Non-pigmented ciliary epithelial cell (primary cell): ENCODE measurements at places on chromosomes 7 and 10.

DNA sequence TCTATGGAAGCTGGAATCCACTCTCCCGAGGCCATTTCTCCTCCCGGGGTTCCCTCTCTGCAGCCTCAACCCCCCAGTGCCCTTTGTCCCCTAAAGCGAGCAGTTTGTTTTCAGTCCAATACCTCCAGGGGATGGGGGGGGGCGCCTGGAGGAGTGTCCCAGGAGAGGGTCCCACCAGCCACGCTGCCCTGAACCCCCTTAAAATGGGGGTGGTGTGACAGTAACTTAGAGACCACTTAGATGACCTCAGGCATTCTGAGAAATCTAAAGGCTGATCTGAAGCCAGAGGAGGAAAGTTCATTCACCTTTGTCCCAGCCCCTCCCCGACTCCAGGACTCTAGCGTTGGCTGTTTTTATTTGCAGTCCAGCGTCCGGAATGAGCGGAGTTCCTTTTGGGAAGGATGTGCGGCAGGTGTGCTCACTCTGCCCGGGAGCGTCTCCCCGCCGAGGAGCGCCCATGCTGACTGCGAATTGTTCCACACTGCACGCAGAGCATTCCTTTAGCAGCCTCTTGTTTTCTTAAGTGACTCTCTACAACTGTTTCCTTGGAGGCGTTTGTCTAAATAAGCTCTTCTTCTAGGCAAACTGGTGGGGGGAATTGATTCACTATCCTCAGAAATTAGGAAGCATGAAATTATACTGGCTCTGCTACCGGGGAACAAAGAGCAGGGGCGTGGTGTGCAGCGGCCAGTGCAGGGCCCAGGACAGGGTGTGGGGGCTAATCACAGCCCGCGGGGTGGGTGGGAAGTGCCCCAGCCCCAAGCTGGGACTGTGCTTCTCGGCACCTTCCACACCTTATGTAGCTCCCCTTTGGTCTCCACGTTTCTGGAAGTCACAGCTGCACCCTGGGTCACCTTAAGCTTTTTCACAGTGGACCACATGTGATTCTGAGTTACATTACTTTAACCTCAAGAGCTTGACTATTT is 46.3 kb downstream of the SYPL1 start:
- DNase-seq, result no peak

DNA sequence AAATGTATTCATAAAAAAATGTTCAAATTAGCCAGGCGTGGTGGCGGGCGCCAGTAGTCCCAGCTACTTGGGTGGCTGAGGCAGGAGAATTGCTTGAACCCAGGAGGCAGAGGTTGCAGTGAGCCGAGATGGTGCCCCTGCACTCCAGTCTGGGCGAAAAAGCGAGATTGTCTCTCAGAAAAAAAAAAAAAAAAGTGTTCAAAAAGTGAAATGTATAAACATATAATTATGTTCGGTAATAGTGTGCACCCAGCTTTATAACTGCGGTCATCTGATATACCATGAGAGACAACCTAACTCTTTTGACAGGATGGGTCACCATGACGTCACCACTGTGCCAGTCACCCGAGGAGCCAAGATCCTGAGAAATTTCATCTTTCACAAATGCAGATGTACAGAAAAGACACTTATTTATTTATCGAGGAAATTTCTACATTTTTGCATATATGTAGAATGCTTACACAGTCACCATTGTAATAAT is 594 bp upstream of the RP9 start:
- DNase-seq, result no peak

DNA sequence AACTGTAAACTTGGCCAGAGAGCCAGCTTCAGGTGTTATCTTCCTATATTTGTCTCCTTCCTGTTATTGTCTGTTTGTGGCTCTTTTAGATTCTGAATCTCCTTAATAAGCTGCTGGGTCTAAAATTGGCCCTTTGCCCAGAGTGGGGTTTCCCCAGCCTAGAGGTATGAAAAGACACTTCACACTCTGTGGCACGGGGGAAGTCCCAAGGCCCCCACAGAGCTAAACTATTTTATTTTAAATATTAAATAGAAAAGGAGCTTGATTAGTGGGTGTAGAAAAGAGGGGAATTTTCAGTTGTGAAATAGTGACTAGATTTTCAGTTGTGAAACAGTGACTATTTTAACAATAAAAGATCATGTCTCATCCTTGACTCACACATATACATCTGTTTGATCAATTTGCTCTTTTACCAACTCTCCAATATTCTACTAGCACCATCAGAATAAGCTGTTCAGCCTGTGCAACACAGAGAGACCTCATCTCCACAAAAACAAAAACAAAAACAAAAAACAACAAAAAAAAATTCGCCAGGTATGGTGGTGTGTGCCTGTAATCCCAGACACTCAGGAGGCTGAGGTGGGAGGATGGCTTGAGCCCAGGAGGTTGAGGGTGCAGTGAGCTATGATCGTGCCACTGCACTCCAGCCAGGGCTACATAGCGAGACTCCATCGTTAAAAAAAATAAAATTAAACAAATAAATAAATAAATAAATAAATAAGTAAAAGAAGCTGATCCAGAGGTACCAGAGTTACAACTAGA is 24.9 kb upstream of the ADO start:
- no peak for DNase-seq

DNA sequence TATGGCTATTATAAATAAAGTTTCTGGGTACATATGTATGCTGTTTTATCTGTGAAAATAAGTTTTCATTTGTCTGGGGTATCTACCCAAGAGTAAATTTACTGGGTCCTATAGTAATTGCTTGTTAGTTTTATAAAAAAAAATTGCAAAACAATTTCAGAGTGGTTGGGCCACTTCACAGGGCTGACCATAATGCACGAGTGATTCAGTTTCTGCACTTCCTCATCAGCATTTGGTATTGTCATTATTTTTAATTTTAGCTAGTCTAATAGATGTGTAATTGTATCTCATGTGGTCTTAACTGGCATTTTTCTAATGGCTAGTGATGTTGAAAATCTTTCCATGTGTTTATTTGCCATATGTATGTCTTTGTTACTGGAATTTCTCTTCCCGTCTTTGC is 452.4 kb upstream of the AKR1E2 start:
- no peak for DNase-seq

- DNase-seq, result peak; percentile 99
Measured at GRCh38 chr7:18866359-18867036, 250.9 kb downstream of the TWIST1 start.

- no peak for DNase-seq
Measured at GRCh38 chr10:15660990-15661389, 58.7 kb downstream of the ITGA8 start.

DNA sequence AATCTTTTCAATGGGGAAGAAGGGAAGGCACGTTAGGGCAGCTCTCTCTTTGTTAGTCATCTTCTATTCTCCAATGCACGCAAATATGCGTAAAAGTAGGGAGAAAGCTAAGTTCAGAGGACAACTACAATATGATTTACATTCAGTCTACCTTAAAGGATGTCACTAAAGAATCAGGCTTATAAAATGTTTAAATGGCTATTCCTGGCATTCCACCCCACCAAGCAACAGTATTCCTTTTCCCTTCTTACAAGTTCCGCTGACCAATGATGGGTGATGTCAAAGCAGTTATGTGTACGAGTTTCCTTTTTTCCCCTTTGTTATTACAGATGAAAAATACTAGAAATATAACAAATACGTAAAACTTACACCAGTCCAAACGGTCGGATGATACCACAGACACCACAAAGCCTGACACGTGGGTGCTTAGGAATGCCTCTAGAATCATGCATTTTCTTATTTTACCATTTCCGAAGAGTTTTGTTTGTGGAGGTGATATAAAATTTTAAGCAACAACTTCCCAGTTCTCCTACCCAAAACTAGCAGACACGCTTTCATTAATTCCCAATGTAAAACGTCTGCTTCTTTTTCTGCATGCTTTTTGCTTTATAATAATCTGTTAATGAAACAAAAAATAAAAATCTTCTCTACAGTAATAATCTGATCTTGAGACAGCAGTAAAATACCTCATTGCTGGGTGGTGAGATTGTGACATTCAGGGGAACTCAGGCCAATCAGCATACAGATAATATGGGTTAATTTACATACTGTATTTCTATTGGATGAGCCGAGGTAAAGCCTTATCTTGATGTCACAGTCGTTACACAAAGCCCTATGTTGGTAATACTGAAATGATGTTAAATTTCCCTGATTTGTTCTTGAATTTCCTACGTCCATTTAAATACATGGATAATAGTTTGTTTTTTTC is 708 bp upstream of the GPR85 start:
- peak; percentile 71 for DNase-seq

DNA sequence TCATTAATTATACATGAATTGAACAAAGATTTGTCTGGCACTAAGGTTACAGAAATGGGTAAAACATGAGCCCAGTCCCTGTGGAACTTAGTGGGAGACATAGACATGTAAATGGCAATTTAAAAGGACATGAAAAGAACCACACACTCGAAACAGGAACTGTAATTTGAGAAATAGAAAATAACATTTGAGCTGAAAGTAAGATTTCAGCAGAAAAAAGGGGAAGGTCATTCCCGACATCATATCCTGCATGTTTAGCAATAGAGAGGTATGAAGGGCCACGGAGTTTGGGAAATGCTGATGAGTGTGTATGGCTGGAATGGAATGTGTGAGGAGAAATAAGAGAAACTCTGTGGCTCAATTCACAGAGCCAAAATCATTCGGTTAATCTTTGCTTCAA is 175.4 kb upstream of the AHR start:
- DNase-seq, result peak; percentile 71

- no peak for DNase-seq
Measured at GRCh38 chr10:11527691-11528255, 83.7 kb downstream of the USP6NL start.

DNA sequence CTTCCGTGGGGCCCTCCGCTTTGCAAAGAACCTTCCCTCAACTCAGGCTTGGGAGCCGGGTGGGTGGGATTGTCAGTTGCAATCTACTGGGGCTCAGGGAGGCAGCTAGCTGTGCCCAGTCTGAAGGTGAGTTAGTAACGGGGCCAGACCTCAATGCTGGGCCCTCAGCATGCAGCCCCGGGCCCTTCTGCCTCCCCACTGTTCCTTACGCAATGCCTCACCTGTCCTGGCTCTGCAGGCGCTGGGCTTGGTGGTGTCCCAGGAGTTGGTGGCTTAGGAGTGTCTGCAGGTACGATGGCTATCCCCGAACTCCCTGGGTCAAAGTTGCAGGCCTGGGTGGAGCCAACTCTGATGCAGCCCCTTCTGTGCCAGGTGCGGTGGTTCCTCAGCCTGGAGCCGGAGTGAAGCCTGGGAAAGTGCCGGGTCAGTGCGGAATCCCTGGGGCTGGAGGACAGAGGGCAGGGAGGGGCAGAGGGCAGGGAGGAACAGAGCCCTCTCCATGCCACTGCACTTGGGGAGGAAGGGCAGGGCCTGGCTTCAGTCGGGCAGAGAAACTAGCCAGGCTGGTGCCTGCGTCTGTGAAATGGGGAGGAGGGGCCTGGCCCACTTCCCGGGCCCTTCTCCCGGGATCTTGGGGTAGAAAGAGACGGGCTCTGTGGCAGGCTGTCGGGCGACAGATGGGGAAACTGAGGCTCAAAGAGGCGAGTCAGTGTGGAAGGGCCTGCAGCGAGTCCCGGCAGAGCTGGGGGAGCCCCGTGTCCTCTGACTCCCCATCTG is 15.0 kb downstream of the ELN start:
- DNase-seq, result no peak

DNA sequence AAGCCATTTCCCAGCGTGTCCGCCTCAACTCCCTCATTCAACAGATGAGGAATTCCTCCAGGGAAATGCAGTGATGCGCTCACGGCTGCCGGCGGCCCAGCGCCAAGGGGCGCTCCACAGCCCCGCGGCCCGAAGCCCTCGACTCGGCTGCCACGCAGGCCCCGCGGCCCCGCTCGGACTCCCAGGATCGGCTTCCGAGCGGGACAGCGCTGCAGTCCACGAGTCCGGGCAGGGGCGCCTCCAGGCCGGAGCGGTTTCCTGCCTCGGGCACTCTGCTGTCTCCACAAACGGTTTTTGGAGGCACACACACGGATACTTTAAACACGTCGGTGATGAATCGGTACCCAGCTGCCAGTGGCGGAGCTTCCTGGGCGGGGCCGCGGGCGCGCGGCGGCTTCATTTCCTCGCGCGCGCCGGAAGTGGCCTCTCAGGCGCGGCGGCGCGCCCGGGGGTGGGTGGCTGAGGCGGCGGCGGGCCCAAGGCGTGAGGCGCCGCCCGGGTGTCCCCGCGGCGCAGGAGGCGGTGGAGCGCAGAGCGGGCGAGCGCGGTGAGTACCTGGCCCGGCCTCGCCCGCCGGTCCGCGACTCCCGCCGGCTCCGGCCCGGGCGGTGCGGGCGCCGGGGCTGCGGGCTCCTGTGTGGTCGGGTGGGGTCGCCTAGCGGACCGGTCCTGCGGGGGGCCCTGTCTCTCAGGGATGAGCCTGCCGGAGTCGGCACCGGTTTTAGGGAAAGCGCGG is at the start of gene CSGALNACT2:
CSGALNACT2 (plus strand) TSS at position 425 of the 736 bp plus-strand sequence. CDS start 16,705 bp downstream, outside the sequence.
- peak; percentile 20 for DNase-seq

GRCh38 chr7:86939197-86939814 is 120.1 kb downstream of the ELAPOR2 start:
- DNase-seq, result peak; percentile 47

- no peak for DNase-seq
Measured at GRCh38 chr7:29955799-29956486, 33.7 kb downstream of the SCRN1 start.

- DNase-seq, result no peak
Measured at GRCh38 chr10:33937036-33937730, 602.7 kb upstream of the NRP1 start.

- DNase-seq, result no peak
Measured at GRCh38 chr7:42606193-42606905, 305.5 kb downstream of the C7orf25 start.

- no peak for DNase-seq
Measured at GRCh38 chr7:22717760-22718159, 9.2 kb upstream of the IL6 start.

DNA sequence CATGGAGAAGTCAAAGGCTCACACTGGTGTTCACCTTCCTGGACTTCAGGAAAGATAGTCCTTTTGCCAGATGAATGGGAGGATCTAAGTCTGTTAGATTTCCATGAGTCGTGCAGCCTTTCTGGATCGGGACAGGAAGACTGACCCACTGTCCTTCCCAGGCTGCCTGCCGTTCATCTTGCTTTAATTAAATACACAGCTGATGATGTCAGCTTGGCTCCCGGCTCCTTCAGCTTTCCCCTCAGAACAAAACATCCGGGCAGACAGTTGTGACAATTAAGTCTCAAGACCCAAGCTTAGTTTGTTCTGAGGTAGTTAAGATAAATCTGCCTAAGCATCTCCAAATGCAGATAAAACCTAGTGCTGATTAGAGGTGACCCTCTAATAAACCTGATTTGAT is 58.6 kb downstream of the AUTS2 start:
- DNase-seq, result no peak

DNA sequence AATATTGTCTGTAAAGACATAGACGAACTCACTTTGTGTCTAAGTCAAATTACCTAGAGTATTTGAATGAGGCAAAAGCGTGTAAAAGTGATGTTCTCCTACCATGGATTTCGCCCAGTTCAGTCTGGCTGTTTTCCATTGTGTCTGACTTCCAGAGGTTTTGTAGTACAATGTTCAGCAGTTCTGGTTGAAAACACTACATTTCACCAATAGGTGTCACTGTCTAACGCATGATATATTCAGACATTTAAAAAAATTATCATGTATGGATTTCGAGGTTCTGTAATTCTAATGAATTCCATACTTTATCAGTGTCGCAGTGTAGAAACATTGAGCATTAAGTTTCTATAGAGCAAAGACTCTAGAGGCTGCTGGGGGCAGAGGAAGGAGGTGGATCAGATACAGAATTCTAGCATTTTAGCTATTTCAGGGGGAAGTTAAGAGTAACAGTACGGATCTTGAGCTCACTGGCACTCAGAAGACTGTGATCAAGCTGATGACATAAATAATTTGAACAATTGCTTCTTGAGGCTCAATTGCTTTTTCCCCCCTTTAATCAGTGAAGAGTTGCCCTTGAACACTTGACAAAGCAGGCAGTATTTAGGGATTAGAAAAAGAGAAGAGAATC is 196.9 kb upstream of the RHOBTB1 start:
- peak; percentile 22 for DNase-seq
